ENCODE measurements at places on chromosomes 7 and 10. TPM values are rescaled to one million over a fixed set of nuclear protein-coding genes. Genes with fewer than 3 reads are reported as not detected.

EBLN1 gene
- total RNA-seq = not detected

ZNF425 gene
- 2.6 TPM for total RNA-seq

CDK5 gene
- 25.2 TPM for total RNA-seq

SUFU gene
- 10.6 TPM for total RNA-seq

POLL gene
- 35.5 TPM for total RNA-seq

GFRA1 gene
- total RNA-seq = not detected

DENND11 gene
- 33.0 TPM for total RNA-seq

OPALIN gene
- total RNA-seq = not detected

RBM17 gene
- 290 TPM for total RNA-seq

PLEKHS1 gene
- total RNA-seq = not detected

GRCh38 chr7:101133621-101134398 lies 6.9 kb downstream of the SERPINE1 start:
- no peak overlapping the region for H3K4me3 ChIP-seq
- peaks cover 5% of the 10 kb centered on the region for H3K4me1 ChIP-seq
- H3K36me3 ChIP-seq = no peaks in the 10 kb centered on the region
- H3K27me3 ChIP-seq = no peaks in the 10 kb centered on the region
- H3K27ac ChIP-seq = no peak overlapping the region

- H3K4me1 ChIP-seq = no peaks in the 10 kb centered on the region
- no peak for DNase-seq
- H3K27me3 ChIP-seq = no peaks in the 10 kb centered on the region
- no peak overlapping the region for H3K4me3 ChIP-seq
- no peak overlapping the region for H3K27ac ChIP-seq
- H3K36me3 ChIP-seq = no peaks in the 10 kb centered on the region
Observed at GRCh38 chr10:105037022-105037421, 395.9 kb downstream of the SORCS3 start.

GRCh38 chr10:52208365-52208764 lies 105.7 kb upstream of the DKK1 start:
- no peak overlapping the region for H3K27ac ChIP-seq
- no peak overlapping the region for H3K4me3 ChIP-seq
- H3K27me3 ChIP-seq = no peaks in the 10 kb centered on the region
- DNase-seq = no peak

DNA sequence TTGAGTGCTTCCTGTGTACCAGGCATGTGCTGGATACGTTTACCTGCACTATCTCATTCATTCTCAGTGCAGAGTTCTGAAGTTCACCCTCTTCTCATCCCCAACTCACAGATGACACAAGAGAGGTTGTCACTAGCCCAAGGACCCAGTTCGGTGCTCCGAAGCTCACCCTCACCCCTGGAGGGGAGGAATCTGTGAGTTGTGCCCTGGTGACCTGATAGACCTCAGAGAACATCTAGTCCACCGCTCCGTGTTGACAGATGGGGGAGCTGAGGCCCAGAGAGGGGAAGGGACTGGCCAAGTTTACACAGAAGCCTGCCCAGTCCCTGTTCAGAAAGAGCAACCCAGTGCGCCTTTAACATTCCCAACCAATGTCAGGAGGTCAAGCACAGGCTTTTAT lies 44.8 kb upstream of the EMX2 start:
- no peaks in the 10 kb centered on the region for H3K27me3 ChIP-seq
- H3K36me3 ChIP-seq = no peaks in the 10 kb centered on the region
- H3K4me3 ChIP-seq = no peak overlapping the region
- peaks cover 17% of the 10 kb centered on the region for H3K4me1 ChIP-seq
- no peak for DNase-seq

- H3K4me3 ChIP-seq = no peak overlapping the region
- no peaks in the 10 kb centered on the region for H3K27me3 ChIP-seq
- no peaks in the 10 kb centered on the region for H3K4me1 ChIP-seq
- no peaks in the 10 kb centered on the region for H3K36me3 ChIP-seq
- no peak for DNase-seq
Observed at GRCh38 chr7:53811555-53812079, 730.6 kb upstream of the VSTM2A start.

GRCh38 chr7:128154504-128154903 lies 86.6 kb upstream of the LEP start:
- H3K27me3 ChIP-seq = no peaks in the 10 kb centered on the region
- H3K36me3 ChIP-seq = no peaks in the 10 kb centered on the region
- 0 out of 2 replicates have a peak, but pooled peaks cover 3% of the 10 kb centered on the region for H3K4me1 ChIP-seq
- H3K27ac ChIP-seq = no peak overlapping the region
- DNase-seq = no peak

DNA sequence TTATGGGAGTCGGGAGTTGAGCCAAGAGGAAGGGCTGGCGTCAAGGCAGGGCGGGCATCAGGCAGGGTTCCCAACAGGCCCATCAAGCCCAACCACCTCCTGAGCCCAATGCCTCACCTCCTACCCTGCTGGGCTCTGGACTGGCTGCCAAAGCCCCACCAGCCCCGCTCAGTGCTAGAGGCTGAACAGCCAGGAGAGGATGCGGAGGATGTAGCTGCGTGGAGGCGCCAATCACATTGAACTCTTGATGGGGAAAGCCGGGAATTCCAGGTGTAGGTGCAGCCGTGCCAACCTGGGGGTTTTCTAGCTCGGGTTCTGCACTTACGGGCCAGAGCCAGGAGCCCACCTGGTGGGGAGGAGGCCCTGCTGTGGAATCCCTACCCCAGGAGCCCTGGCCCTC lies 12.9 kb downstream of the ATP5MF start:
- no peaks in the 10 kb centered on the region for H3K27me3 ChIP-seq

DNA sequence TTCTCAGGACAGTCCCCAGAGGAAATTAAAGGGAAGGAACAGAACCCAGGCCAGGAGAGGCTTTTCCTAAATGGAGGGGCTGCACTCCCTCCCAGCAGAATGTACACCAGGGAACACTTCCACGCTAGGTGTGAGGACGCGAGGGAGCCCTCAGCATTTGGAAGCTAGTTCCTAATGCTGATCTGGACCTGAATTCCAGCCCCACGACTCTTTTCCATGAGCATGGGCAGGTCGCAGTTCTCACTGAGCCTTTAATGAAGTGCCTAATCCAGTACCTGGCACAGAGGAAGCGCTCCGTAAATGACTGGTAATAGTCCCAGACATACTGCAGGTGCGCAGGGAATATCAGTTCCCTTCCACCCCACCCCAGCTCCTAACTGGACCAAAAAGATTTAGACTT lies 1.1 kb downstream of the ALOX5 start:
- H3K4me3 ChIP-seq = no peak overlapping the region
- no peak for DNase-seq
- H3K27ac ChIP-seq = no peak overlapping the region
- peaks cover 13% of the 10 kb centered on the region for H3K27me3 ChIP-seq
- no peaks in the 10 kb centered on the region for H3K36me3 ChIP-seq

- no peak for DNase-seq
- no peaks in the 10 kb centered on the region for H3K27me3 ChIP-seq
- H3K36me3 ChIP-seq = no peaks in the 10 kb centered on the region
Observed at GRCh38 chr10:49758249-49758930, 3.7 kb downstream of the OGDHL start.

DNA sequence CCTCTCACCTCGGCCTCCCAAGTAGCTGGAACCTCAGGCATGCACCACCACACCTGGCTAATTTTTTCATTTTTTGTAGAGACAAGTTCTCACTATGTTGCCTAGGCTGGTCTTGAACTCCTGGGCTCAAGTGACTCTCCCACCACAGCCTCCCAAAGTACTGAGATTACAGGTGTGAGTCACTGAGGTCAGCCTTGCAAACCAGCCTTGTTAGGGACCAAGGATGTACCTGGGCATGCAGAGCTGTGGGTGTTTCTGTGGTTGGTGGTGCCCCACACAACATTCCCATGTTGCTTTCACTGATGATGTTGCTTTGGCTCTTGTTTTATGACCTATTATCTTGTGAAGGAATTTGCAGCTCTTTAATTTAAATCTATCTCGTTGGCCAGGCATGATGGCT lies 54.8 kb downstream of the OTUD1 start:
- H3K36me3 ChIP-seq = no peaks in the 10 kb centered on the region
- no peak for DNase-seq
- H3K4me1 ChIP-seq = no peaks in the 10 kb centered on the region
- no peak overlapping the region for H3K27ac ChIP-seq
- no peaks in the 10 kb centered on the region for H3K27me3 ChIP-seq

GRCh38 chr7:35555386-35555785 lies 139.5 kb downstream of the HERPUD2 start:
- no peaks in the 10 kb centered on the region for H3K36me3 ChIP-seq
- no peak overlapping the region for H3K27ac ChIP-seq
- no peak overlapping the region for H3K4me3 ChIP-seq
- DNase-seq = no peak
- peaks cover 27% of the 10 kb centered on the region for H3K4me1 ChIP-seq

- no peak for DNase-seq
- H3K27me3 ChIP-seq = no peaks in the 10 kb centered on the region
- H3K4me3 ChIP-seq = no peak overlapping the region
- no peaks in the 10 kb centered on the region for H3K36me3 ChIP-seq
Observed at GRCh38 chr7:447523-447922, 72.1 kb downstream of the PDGFA start.

GRCh38 chr10:68756766-68757165 lies 35.7 kb downstream of the CCAR1 start:
- no peaks in the 10 kb centered on the region for H3K4me1 ChIP-seq
- DNase-seq = no peak
- no peak overlapping the region for H3K4me3 ChIP-seq
- no peaks in the 10 kb centered on the region for H3K27me3 ChIP-seq
- H3K27ac ChIP-seq = no peak overlapping the region
- peaks cover 19% of the 10 kb centered on the region for H3K36me3 ChIP-seq

DNA sequence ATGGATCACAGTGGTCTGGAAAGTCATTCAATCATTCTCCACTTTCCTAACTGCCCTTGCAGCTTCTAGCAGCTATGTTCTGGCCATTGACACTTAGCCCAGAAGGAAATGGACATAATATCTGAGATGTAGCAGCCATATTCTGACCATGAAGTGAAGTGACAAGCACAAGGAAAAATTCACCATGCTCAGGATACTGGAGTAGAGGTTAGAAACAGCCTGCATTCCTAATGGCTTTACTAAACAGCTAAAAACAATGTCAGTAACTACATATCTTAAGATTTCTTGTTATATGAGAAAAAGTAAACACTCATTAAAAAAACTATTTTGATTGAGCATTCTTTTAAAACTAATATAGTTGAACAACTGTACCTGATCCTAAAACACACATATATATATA lies 443.8 kb downstream of the MAGI2 start:
- H3K27ac ChIP-seq = no peak overlapping the region
- no peaks in the 10 kb centered on the region for H3K36me3 ChIP-seq
- no peak overlapping the region for H3K4me3 ChIP-seq
- no peak for DNase-seq
- H3K27me3 ChIP-seq = no peaks in the 10 kb centered on the region
